NCI-H460 (cell line): ENCODE measurements at places on chromosomes 11 and 22. TPM values are rescaled to one million over a fixed set of nuclear protein-coding genes. Genes with fewer than 3 reads are reported as not detected.

GRCh38 chr11:6298605-6299004, 21.7 kb downstream of the CAVIN3 start:
- DNase-seq, result peak; percentile 43

GRCh38 chr22:41917903-41918791, 3.3 kb upstream of the SHISA8 start:
- peak; percentile 16 for DNase-seq

DNA sequence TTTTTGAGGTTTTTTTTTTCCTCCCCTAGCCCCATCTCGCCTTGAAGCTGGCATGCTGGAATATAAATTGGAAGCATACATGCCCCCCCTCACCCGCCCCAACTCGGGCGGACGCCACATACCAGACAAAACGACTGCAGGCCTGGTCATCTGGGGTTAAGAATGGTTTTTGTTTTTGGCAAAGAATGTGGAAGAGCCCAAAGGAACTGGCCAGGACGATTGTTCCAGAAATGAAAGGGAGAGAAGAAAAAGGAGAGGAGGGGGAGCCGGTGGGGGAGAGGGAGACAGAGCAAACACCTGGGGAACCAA, 25.0 kb downstream of the MN1 start:
- DNase-seq, result no peak

DNA sequence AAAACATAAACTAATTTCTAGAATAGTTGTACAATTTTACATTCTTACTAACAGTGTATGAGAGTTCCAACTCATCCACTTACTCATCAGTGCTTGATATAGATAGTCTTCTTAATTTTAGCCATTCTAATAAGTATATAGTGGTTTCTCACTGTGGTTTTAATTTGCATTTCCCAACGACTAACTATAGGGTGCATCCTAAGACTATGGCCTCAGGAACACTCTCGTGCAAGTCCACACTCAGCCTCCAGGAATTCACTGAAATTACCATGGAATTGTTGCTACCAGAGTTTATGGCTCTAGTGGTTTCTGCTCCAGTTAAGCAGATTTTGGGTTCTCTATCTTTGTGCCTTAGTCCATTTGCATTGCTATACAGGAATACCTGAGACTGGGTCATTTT, 60.1 kb upstream of the GUCY1A2 start:
- no peak for DNase-seq

- DNase-seq, result no peak
Measured at GRCh38 chr22:46937939-46938338, 175.5 kb downstream of the TBC1D22A start.

DNA sequence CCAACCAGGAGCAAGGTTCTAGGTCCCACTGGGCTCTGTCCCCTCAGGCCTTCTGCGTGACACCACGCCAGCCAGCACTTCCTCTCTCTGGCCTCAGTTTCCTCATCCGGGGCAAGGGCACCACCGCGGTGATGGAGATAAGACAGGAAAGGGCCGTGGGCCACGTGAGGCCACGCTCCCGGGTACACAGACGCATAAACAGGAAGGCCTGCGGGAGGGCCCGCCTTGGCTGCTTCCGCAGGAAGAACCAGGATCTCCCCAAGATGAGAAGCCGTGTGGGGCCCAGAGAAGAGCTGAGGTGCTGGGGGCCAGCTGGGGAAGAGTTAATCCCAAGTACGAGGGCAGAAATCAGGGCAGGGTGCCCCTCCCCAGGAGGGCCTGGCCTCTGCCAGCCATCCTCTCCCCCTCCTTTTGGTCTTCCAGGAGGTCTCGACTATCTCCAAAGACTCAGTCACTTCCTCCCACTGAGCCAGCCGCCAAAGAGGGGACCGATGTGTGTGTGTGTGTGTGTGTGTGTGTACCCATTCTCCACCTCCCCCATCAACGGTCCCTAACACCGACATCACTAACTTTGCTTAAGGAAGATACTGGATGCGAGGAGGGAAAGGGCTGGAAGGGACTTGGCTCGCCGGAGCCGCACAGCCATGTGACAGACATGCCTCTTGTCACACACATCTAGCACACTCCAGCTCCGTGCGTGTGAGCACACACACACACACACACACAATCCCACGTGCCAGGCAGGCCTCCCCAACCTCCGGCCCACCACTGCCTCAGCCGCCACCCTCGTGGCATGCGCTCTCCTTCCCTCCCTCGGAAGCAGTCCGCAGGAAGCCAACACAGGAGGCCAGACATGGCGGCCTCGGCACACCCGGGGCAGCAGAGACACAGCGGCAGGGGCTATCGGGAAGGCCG, 1.4 kb downstream of the MFNG start:
- no peak for DNase-seq

- DNase-seq, result peak; percentile 76
Measured at GRCh38 chr22:17570851-17571631, 7.7 kb downstream of the SLC25A18 start.

DNA sequence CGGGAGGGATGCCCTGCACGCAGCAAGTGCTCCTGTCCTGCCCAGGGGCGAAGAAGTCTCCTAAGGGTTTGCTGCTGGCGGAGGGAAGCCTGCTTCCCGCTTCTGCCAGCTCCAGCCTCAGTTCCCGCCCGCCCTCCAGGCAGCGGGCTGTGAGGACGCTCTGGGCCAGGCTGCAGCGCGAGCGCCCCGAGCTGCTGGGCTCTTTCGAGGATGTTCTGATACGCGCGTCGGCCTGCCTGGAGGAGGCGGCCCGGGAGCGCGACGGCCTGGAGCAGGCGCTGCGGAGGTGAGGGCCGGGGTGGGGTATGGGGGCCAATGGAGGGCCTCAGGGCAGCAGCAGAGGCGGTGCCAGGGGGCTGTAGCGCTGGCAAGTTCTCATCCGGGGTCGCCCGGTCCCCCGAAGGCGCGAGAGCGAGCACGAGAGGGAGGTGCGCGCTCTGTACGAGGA, 2.2 kb downstream of the CRACR2B start:
- DNase-seq, result no peak

DNA sequence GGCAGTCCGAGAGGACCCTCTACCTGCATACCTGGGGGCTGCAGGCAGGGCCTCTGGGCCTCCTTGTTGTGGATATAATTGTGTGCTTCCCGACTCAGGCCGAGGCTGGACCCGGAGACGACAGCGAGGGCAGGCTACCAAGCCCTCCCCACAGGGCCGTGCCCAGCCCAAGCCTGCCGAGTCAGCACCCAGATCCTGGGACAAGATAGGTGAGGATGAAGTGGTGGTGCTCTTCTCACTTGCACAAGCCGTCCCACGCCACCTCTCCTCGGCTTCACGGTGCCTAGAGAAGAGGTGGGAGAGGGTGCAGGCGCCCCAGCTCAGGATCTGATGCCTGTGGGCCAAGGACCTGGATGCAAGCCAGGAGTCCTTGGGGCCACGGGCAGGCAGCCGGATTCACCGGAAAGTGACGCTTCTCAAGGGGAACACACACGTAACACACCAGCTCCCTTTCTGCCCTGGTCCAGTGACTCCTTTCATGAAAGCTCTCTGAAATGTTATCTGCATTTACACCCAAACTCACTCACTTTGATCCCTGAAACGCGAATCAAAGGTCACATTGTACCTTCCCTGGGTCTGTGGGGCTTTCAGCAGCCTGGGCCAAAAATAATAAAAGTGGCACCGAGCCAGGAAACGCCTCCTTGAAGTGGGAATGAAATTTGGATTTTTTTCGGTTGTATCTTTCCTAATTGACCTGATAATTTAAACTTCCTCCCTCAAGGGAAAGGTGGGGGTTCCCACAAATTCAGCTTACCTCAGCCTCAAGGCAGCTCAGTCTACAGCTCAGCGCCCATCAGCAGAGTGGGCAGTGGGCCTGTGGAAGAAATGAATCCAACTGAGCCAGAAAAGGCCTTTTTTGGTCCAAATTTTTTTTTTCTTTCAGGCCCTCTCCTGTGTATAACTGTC, 1.1 kb upstream of the GNB1L start:
- DNase-seq, result peak; percentile 46

GRCh38 chr22:47139013-47139789, 376.8 kb downstream of the TBC1D22A start:
- DNase-seq, result no peak

- no peak for DNase-seq
Measured at GRCh38 chr22:49444781-49445180, 382.9 kb downstream of the BRD1 start.

GRCh38 chr11:126024123-126024522, 38.5 kb downstream of the CDON start:
- DNase-seq, result no peak

DNA sequence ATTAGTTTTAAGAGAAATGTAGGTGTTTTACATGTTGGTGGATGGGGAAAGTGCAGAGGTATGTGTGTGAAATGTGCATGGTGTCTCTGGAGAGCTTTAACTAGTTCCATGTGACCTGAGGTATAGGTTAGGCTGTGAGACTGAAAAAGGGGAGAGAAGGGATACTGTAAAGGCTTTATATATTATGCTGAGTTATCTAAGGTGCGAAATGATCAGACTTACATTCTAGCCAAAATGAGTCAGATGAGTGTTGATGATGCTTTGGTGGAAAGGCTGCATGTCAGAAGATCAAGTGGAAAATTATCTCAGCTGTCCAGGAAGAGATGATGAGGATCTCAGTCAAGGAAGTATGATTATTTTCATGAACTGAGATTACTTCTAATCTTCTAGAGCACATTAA, 15.8 kb downstream of the ACAT1 start:
- no peak for DNase-seq

DNA sequence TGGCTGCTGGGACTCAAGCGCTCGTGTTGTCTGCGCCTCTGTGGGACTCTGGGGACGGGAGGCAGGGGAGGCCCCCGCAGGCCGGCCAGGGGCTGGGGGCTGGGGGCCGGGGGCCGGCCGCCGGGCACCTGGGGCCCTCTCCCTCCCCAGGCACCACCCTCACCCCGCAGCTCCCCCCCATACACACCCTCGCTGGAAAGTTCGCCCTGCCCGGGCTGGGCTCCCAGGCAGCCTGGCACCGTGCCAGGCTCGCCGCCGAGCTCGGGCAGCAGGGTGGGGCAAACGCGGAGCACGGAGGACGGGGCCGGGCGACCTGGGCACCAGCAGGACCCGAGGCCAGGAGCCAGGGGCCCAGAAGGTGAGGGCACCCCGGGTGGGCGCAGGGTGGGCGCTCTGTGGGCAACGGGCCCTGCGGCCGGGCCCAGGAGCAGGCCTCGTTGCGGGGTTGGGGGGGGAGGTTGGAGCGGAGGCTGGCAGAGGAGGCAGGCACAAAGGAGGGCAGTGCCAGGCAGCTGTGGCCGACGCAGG, 76.7 kb upstream of the WNT7B start:
- no peak for DNase-seq

- DNase-seq, result no peak
Measured at GRCh38 chr11:109785198-109785597, 308.0 kb upstream of the ZC3H12C start.

GRCh38 chr22:36936362-36937116, 23.1 kb downstream of the CSF2RB start:
- no peak for DNase-seq

DNA sequence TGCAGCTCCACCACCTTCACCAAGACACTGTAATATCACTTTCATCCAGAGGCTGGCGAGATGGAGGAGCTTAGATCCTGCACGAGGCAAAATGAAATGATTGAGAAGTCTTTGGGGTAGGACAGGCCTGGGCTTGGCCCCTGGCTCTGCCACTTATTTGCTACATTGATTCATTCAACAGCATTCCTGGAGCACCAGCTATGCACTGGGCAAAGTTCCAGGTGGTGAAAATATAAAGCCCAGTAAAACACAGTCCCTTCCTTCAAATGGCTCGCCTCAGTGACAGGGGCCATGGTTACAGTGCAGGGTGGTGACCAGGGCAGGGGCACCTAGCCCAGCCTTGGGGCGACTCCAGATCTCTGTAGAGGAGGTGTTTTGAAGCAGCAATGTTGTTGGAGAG, 19.7 kb downstream of the ALX4 start:
- DNase-seq, result no peak

DNA sequence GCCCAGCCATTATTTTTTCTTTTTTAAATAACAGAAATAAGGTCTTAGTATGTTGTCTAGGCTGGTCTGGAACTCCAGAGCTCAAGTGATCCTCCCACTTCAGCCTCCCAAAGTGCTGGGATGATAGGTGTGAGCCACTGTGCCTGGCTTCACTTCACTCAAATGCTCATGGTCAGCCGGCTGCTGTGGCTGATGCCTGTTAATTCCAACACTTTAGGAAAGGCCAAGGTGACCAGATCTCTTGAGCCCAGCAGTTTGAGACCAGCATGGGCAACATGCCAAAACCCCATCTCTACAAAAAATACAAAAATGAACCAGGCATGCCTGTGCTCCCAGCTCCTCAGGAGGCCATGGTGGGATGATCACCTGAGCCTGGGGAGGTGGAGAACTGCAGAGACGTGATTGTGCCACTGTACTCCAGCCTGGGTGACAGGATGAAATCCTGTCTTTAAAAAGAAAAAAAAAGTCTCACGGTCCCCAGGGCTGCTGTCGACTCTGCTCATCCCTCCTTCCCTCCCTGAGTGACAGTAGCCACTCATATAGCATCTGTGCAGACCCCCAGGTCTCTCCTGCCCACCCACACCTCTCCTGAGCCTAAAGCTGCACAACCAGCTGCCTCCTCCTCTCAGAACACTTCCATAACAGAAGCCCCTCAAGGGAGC, 3.6 kb downstream of the YDJC start:
- DNase-seq, result no peak

- no peak for DNase-seq
Measured at GRCh38 chr11:46611526-46612304, 5.3 kb downstream of the HARBI1 start.

DNA sequence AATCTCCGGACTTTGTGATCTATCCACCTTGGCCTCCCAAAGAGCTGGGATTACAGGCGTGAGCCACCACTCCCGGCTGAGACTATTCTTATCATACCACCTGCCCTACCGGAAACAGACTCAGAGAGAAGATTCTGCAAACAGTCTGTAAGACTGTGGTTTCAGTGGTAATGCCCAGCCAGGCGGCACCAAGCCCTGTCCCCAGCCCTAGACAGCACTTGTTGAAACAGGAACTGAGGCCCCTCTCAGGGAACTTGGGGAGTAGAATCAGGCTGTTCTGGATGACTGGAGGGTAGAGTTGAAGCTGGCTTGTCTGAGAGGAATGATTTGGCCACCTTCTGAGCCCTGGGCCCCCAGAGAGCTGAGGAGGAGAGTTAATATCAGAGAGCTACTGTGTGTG, 1.3 kb upstream of the INSC start:
- no peak for DNase-seq

- DNase-seq, result no peak
Measured at GRCh38 chr11:33842236-33842915, 49.5 kb downstream of the LMO2 start.

DNA sequence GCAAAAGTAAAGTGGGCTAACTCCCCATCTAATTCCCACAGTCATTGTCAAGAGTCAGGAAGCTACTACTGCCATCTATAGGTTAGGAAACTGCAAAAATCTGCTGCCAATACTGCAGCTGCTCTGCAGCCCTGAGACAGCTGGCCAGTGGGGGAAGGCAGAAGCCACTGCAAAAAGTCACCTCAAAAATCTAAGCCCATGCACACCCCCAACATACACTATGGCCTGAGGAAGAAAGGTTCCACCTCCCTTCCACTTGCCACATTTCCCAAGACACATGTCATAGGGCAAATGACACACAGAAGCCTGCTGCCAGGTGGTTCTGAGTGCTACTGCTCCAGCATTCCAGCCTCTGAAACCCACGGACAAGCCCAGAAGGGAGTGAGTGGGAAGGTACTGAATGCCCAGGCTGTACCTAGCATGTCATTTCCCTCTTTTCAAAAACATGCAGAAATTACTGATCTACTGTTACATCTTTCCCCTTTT, 36.9 kb downstream of the DGCR2 start:
- DNase-seq, result peak; percentile 26

- peak; percentile 64 for DNase-seq
Measured at GRCh38 chr11:62680825-62681240, 2.0 kb upstream of the UBXN1 start.

TIMP3 gene
- total RNA-seq, result 0.38 and 0.42 TPM in 2 replicates

TMPRSS5 gene
- total RNA-seq, result 0.15 TPM in 1 of 2 replicates, not detected in the other

NRXN2 gene
- 0.05 TPM in 1 of 2 replicates, not detected in the other for total RNA-seq

TMEM184B gene
- total RNA-seq, result 7.9 and 10.0 TPM in 2 replicates

P4HA3 gene
- total RNA-seq, result 6.7 and 7.4 TPM in 2 replicates
